Fibroblast of skin of left quadriceps (primary cell): ENCODE measurements at places on chromosomes 6 and 20.

GRCh38 chr20:41480054-41480770 lies 113.6 kb upstream of the EMILIN3 start:
- no peak for DNase-seq

DNA sequence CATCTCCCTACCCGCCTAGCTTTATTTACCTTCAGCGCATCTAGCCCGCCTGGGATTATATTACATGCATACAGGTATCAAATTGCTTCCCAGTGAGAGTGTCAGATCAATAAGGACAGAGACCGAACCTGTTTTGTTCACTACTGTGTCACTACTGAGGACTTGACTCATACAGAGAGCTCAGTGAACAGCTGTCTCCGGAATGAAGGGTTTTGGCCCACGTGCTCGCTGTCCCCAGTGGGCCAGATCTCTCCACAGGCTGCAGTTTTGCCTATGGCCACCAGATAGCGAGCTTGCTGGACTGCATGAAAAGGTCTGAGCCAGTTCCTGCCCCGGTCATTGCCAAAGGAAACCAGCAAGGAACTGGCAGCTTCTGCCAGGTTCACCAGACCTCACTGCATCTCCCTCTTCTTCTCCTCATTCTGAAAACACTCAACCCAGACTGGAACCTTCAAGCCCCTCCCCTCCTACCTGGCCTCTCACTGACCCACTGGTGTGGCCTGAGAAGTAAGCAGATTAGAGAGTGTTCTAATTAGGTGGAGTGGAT lies 150.8 kb downstream of the ZMYND8 start:
- peak; percentile 40 for DNase-seq

GRCh38 chr6:8930009-8930408 lies 494.7 kb upstream of the SLC35B3 start:
- DNase-seq: no peak

GRCh38 chr20:39865446-39865845 lies 823.6 kb downstream of the MAFB start:
- no peak for DNase-seq

GRCh38 chr6:150196942-150197745 lies 54.3 kb downstream of the PPP1R14C start:
- no peak for DNase-seq

DNA sequence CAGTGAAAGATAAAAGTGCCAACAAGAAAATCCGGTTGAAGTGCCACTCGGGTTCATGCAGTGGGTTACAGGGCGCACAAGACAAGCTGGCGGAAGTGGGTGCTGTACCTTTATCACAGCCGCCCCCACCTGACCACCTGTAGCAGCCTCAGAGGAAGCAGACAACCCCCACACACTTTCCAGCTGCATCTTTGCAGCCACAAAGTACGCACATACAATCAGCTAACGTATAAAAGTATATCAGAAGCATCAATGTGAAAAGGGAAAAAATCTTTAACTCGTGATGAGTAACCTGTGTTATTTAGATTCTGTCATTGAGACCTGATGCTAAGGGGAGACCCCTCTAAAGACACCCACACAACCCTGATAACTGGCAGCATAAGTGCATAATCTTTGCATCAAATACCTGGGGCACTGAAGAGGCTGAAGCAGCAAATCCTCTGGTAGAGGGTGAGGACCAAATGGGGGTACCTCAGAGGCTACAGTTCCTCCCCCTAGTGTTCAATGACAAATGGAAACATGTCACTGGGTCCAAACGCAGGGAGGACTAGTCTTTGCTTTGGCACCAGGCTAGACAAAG lies 22.1 kb downstream of the BACH2 start:
- DNase-seq: no peak

DNA sequence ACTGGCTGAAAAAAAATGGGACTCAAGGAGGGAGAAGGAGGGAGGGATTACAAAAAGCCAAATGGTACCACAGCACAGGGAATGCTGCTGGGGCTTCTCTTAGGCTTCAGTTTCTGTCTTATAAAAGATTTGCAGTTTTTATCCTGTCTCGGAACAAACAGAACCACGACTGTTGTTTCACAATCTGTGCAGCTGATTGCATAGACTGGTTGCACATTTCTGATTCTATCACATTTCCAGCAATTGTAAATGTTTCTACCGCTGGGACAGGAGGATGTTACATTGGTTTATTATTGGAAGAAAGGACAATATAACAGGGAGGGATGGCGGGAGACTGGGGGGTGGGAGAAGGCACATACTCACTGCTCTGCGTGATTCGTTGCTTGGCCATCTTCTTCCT lies 73.5 kb upstream of the ARID1B start:
- no peak for DNase-seq

GRCh38 chr20:41960166-41960565 lies 342.0 kb upstream of the CHD6 start:
- DNase-seq: no peak

- DNase-seq: no peak
Observed at GRCh38 chr20:56903421-56903820, 274.3 kb downstream of the TFAP2C start.

GRCh38 chr6:15206887-15207286 lies 39.0 kb upstream of the JARID2 start:
- DNase-seq: no peak

DNA sequence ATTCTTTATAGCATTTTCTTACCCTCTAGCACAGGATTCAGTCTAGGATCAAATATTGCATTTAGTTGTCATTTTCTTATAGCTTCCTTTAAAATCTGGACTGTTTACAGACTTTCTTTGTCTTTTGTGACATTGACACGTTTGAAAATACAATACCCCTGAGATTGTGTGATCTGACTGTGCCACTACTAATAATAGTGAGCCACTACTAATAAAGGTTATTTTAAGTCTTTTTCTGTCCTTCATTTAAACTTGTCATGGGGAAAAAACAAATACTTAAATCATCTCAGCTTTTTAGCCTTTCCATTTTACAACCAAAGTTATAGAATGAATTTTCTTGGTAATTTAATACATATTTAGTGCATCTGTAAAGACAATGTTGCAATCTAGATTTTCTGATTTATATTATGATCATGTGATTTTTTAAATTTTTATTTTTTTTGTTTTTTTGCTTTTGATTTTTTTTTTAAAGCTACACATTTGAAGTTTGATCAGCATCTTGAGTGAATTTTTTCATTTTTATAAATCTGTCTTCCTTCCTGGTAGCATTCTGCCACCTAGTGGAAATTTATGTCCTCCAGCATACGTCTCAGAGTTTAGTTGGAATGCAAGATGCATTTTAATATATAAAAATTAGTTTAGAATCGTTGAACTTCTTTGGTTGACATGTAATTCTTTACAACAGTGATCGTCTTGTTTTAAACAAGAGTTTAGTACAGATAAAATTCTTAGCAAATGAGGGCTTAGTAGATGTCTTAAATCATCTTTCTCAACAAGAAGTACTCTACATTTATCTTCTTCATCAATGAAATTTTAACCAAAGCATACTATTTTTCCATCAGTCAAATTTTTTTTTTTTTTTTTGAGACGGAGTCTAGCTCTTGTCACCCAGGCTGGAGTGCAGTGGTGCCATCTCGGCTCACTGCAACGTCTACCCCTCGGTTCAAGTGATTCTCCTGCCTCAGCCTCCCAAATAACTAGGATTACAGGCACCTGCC lies 119.4 kb downstream of the NCOA3 start:
- peak; percentile 36 for DNase-seq

DNA sequence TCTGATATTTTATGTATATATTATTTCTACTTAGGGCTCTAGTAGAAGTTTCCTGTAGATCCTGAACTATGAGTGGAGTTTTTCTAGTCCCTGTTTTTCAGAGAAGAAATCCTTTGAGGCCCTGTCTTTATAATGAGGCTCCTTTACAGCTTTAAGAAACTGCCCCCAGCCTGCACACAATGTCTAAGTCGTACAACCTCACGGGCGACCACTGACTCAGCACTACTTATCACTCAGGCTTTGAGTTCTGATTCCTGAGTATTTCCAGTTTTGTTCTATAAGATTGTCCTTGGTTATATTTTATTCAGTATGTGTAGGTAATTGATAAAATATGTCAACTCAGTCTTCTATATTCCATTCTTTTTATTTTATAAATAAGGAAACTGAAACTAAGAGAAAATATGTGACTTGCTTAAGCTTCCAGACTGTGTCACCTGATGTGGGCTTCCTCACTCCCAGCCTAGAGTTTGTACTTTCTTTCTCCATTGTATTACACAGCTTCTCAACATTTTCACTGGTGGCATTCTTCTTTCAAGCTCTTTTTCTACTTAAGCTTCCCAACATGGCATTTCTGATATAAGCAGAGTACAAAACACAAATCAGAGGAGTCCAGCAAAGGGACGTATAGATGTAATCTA lies 167.0 kb downstream of the TBX18 start:
- DNase-seq: no peak

- no peak for DNase-seq
Observed at GRCh38 chr6:151381722-151382121, 9.6 kb downstream of the ZBTB2 start.

- no peak for DNase-seq
Observed at GRCh38 chr20:9285617-9286016, 216.7 kb downstream of the PLCB4 start.

DNA sequence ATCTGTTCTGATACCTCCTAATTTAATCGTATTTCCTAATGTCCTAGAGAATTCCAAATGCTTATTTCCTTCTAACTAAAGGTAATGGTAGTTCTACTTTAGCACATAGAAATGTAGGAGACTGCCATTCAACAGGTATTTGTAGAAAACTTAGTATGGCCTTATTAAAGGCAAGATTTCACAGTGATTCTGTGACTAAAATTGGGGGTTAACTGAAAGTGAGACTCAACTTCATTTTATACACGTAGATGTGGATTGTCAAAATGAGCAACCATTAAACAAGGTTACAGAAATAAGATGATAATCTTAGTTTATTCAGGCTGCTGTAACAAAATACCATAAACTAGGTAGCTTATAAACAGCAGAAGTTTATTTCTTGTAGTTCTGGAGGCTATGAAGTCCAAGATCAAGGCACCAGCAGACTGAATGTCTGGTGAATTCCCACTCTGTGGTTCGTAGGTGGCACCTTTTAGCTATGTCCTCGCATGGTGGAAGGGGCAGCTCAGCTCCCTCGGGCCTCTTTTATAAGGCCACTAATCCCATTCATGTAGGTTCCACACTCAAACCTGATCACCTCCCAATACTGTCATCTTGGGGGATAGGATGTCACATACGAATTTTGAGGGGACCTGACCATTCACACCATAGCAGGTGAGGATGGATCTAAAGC lies 38.7 kb downstream of the TAB2 start:
- no peak for DNase-seq
